ENCODE measurements at places on chromosomes 6 and 20.
A peak's percentile ranks its signal among the peaks of the same experiment; 100 is the strongest.

DNA sequence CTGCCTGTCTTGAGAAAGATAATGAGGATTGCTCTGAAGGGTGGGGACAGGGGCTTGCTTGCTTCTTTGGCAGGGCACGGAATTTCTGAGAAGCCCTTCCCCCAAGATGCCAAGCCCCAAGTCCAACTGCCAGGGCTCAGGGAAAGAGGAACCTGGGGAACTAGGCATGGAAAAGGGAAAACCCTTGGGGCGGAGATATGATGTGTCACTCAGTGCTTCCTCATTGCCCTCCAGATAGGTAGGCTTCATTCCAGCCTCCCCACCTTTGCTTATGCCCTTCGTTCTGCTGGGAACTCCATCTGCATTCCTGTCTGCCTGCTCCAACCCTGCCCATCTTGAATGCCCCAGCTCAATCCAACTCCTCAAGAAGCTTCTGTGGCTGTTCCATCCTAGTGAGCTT is 61.2 kb downstream of the VEGFA start:
- no peak for DNase-seq

DNA sequence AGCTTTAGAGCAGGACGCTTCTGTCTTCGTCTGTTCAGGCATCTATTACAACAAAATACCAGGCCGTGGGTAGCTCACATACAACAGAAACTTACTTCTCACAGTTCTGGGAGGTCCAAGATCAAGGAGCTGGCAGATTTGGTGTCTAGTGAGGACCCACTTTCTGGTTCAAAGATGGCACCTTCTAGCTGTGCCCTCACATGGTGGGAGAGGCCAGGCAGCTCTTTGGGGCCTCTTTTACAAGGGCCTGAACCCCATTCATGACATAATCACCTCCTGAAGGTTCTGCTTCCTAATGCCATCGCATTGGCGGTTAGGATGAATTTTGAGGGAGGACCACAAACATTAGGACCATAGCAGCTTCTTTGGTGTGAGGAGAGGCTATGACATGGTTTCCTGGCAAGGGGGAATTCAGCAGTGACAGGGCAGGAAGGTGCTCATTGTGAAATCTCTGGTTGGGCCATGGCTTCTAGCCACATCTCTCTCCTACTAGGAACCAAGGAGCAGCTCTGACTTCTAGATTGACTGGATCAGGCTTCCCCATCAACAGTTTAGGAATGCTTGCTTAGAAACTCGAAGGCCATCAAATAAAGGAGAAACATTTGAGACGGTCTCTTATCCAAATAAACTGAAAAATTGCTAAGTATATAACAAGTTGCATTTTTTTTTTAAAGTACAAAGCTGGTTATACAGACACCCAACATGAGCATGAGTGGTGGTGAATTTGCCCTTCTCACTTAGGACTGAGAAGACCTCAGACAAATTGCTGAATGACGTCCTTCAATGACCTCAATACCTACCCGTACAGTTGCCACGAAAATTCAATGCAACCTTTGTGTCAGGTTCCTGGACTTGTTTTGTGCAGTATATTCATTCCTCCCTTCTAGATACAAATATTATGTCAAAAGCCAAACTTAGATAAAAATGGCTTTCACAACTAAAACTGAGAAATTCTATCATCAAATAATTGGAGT is 140.7 kb downstream of the ZDHHC14 start:
- DNase-seq = no peak

DNA sequence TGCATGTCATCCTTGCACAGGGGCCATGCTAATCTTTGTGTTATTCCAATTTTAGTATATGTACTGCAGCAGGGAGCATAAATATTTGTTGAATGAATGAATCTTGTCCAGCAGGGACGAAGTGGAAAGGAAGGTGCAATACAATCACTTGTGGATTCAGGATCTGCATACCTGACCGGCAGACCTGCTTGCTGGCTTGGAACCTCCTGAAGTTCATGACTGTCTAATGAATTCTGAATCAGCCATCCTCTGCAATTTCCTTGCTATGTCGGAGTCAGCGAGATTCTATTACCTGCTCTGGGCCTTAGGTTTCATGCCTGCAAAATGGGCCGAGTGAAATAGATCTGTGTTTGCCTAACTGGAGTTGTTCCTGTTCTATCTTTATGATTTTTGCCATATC is 17.4 kb upstream of the NCOA3 start:
- DNase-seq = no peak

DNA sequence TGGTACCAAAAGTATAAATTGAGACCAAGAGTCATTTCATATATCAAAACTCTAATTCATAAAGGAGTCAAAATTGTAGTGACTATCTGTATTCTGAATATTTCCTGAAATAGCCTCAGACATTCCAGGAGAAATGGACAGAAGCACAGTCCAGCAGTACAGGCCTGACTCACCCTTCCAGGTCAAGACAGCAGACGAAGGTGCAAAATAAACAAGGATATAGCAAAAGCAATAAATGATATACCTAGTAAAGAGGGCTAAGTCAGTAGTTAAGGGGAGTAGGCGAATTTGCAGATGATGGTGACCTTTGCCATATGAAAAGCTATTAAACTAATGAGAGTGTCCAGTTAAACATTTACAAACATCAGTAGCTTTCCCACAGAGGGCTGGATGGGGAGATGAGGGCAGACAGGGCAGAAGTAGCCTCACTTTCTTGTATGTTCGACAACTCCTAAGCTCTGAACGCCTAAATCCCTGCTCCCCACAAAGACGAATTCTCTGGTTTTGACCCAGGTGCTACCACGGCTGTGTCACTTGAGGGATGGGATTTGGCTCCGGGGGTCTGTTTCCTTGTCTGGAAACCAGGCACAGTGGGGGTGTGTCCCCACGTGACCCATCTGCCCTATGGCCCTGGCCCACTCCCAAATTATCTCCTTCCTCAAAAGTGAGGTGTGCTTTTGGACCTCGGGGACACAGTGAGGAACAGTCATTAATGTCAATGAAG is 3.6 kb upstream of the SLC52A3 start:
- DNase-seq = no peak

DNA sequence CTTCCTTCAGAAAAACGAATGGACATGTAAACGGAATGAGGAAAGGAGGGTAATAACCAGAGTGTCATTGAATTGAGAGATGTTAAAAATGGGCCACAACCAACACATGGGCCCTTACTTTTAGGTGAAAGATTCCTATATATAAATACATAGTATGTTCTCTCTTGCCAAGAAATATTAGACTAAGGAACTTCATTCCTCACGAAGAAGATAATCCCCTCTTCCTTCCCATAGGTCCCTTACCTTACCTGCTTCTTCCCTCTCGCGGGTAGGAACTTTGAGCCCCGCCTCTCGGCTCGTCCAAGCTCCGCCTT is 295 bp upstream of the TBC1D22B start:
- DNase-seq = no peak

- no peak for DNase-seq
Observed at GRCh38 chr20:13344671-13345070, 123.6 kb downstream of the ISM1 start.

DNA sequence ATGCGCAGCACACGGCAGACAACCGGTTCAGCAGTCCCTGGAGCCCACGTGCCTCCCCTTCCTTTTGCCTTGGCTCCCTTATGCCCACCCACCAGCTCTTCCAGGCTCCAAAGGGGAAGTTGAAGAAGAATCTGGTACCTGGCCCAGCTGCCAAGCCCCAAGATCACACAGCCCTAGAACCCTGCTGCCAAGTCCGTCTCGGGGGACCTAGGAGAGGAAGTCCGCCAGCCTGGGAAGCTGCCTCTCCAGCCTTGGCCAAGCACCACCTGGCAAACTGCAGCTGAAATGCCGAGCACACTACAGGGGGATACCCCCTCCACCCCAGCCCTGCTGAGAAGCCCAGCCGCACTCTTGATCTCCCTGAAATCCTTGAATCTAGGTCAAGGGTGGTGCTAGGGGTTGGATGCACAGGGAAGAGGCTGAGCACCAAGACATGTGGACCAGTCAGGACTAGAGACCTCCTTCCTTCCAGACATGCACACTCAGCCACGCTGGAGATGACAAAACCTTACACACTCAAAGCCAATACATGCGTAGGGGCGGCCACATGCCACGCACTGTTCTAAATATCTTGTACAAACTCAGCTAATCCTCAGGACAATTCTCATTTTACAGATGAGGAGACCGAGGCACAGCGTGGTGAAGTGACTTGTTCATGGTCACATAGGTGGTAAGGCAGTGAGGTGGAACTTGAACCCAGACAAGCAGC is 124.1 kb downstream of the PREX1 start:
- DNase-seq = no peak

DNA sequence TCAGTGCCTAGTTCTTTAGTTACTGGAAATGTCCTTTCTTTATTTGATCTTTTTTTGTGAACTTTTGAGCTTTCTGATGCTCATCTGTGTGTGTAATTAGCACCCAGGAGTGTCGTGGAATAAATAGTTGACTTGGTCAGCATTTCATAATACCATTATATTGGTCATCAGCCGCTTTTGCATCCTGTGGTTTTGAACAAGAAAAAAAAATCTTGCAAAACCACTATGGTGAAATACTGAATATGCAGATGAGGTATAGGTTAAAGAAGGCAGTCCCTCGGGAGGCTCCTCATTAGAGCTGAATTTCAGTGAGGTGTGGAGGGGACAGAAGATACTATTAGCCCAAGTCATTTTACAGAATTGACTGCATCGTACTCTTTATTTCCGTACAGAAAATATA is 90.1 kb downstream of the FOXO3 start:
- no peak for DNase-seq

- peak; percentile 84 for DNase-seq
Observed at GRCh38 chr6:111552241-111552744, 53.4 kb downstream of the TRAF3IP2 start.

DNA sequence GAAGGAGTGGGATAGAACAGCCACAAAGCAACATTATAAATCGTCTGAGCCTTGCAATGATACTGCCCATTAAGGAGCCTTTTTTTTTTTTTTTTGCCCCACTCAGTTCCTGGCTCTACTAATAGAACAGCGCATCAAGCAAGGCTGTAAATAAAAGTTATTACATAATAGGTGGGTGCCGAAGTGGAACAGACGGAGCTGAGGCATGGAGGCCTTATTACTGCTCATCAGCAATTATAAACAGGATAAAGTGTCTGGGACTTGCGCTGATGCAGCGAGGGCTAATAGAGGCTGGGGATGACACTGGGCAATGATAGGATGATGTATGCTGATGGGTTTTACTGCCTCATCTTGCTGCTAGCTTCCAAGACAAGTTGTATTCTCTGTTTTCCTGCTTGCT is 272.1 kb downstream of the ZFAND3 start:
- DNase-seq = no peak

DNA sequence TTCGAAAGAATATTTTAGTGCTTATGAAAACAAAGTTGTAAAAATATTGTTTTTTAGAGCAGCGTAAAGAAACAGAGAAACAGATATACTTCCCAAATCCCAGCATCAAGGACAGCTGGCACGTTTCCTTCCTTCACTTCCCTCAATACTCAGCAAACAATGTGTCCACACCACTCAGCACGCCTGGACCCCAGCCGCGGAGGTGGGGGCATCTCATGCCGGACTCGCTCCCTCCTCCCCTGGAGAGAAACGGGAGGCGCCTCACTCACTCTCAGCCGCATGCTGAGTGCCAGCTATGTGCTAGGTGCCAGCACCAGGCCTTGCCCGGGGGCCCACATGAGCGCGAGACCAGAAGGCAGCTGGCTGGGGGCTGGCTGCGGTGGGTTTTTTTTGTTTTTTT is 34.7 kb downstream of the SLC2A4RG start:
- DNase-seq = no peak

- DNase-seq = no peak
Observed at GRCh38 chr6:98653179-98653578, 181.2 kb upstream of the POU3F2 start.

DNA sequence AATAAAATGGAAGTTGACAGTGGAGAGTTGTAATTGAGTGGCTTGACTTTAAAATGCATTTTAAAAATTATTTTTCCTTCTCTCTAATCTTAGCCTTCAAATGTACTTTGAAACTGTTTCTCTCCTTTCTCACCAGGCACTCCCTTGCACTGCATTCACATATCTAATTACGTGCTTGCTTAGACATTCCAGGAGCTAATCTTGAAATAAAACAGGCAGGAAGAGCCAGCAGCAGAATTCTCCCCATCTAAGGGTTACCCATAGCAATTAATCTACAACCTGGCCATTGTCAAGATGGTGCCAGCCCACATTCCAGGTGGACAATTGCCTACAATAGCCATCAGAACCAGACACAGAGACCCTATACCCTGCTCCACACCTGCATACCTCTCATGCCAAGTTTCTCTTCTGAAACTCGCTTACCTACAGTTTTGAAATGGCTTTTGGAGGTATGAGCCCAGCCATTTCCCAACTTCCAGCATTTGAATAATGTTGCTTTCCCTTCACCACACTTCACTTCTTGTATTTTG is 167.6 kb upstream of the GJE1 start:
- DNase-seq = no peak

DNA sequence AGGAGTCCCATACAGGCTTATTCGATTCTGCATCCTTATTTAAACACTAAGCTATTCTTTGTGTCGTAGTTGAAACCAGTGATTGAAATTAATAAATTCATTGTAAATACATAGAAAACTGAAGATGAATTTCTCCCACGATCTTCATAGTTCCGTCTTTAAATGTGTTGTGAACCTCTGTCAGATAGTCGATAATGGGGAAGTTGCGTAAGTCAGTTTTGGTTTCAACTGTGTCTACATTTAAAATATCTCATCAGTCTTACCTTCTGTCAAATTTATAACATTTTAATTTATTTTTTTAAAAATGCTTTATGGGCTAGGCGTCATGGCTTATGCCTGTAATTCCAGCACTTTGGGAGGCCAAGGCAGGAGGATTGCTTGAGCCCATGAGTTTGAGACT is 12.7 kb downstream of the STX11 start:
- DNase-seq = no peak

- DNase-seq = peak; percentile 10
Observed at GRCh38 chr20:53444401-53445149, 149.1 kb downstream of the ZNF217 start.

GRCh38 chr6:19860235-19860877 is 23.2 kb downstream of the ID4 start:
- DNase-seq = peak; percentile 82

GRCh38 chr6:63514488-63515173 is 57.6 kb upstream of the LOC128125822 start:
- peak; percentile 29 for DNase-seq

DNA sequence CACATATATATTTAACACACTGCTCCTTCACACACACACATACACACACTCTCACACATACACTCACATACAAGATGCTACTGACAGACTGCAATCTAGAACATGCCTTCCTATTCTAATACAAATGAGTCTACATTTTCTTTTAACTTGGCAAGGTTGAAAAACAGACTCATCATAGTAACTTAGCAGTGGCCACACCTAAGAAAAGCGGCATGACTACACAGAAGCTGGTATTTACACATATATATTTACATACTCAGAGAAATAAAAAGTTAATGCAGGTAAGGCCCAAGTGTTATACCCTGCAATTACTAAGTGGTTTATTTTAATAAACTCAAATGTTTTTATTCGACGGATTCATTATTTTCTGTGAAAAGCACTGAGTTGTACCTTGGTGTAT is 209.3 kb downstream of the FOXC1 start:
- no peak for DNase-seq

DNA sequence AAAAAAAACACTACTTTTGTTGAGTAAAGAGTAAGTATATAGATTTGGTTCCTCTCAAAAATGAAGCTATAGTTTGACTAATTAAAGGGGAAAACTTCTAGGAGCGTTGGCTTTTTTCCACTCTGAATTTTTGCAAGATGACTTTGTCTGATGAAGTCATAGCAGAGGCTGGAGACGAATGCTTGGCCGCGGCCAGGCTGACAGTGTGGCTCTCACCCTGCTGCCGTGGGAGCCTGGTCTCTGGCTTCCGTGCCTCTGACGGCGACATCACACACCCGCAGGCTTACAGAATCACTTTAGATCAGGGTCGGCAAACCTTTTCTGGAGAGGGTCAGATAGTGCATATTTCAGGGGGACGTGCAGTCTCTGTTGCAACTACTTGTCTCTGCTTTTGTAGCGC is 145.0 kb downstream of the PHACTR3 start:
- no peak for DNase-seq

Data from DMS53 (cell line).